Esophagus squamous epithelium (tissue), 5 donors: ENCODE measurements at places on chromosomes 11 and 22.

DNA sequence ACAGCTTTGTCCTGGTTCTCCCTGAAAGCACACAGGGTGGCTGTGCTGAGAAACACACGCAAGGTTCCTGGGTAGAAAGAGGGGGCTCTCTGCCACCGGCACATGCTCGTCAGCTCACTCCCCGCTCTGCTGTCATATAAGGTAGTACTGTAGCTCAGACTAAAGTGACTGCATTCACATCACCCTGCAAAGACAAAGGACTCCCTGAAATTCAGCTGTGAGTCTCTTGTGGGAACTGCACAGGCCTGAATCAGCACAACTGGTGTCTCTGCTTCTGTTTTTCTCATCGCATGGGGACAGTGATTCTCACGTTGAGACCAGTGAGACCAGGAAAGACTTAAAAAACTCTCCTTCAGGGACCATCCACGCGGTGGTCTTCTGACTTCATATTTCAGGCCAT lies 124.1 kb upstream of the BID start:
- DNase-seq, result no peak

- no peak for DNase-seq
These were observed 8.2 kb downstream of the TMPRSS5 start for GRCh38 chr11:113697756-113698407.

GRCh38 chr11:109320595-109320994 lies 101.4 kb upstream of the C11orf87 start:
- no peak for DNase-seq

DNA sequence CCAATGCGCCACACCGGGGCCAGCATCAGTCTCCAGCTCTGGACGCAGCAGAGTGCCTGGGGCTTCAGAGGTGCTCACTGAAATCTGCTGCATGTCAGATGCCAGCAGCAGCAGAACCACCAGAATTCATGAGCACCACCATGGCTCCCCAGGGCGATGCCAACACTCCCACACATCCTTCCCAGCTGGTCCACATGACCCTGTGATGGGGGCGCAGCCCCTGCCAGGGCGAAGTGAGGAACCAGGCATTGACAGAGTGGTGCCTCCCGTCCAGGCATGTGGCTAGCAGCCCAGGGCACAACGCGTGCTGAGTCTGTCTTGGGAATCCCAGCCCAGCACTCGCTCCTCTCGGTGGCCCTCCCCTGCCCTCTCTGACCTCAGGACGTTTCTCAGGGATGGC lies 80.4 kb downstream of the DHCR7 start:
- no peak for DNase-seq

DNA sequence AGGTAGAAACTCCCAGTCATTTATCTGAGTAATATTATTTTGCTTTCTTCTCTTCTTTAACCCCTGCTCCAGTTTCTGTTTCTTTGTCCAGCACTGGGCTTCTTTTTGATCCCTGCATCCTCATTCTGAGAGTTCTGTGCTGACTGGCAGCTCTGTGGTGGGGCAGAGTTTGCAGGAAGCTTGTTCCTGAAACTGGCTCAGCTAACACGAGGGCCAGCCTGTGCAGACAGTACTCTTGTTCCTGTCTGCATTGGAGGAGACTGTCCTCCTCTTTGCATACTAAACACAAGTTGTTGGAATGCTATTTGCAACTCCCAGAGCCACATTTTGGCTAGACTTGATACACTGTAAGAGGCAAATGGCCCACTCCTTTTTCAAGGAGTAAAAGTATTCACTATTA lies 93.1 kb upstream of the HORMAD2 start:
- no peak for DNase-seq
